ENCODE measurements at places on chromosomes 4 and X. TPM values are rescaled to one million over a fixed set of nuclear protein-coding genes. Genes with fewer than 3 reads are reported as not detected.

GRCh38 chr4:93018806-93019205, 715.0 kb downstream of the GRID2 start:
- no peak for DNase-seq

- DNase-seq, result no peak
Measured at GRCh38 chr4:83852085-83852451, 316.2 kb downstream of the GPAT3 start.

GRCh38 chrX:153878969-153879653, 6.9 kb downstream of the L1CAM start:
- DNase-seq, result no peak

DNA sequence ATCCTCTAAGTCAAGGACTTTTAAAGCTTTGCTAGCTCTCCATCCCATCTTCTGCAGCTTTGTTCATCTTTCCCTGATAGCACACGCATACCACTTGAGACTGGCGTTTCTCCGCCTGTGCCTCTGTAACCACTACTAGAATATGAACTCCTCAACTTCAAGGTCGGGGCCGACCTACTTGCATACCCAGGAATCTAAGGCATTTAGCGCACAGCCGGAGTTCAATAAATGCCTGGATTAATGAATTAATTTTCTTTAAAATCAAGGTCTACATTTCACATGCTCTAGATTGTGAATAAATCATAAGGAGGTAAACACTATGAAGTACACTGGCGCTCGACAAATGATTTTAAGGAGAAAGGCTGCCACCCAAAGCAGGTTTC, 89.3 kb downstream of the HNRNPD start:
- DNase-seq, result no peak

DNA sequence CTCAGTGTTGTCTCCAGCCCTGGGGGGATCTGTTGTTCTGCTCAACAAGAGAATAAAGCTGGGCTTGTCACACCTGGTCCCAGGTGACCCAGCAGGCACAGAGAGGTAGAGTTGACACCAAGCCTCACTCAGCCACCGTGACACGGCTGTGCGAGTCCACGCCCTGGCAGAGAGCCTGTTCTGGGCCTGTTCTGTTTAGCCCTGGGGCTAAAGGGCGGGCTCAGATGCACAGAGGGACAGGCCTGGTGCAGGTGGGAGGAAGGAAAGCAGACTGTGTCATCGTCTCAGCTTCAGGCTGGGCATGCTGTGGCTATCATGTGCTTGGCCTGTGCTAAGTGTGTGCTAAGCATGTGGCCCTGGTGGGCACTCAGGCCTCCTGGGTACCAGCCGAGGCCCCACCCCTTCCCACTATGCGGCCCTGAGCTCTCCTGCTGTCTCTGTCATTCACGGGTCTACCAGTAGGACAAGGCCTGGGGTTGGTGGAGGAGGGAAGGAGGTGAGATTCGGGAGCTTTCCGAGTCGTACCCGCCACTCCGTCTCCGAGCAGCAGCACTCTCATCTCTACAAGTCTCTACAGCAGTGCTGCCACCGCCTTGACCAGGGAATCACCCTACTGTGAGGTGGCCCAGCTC, 10.8 kb downstream of the WFS1 start:
- DNase-seq, result no peak

DNA sequence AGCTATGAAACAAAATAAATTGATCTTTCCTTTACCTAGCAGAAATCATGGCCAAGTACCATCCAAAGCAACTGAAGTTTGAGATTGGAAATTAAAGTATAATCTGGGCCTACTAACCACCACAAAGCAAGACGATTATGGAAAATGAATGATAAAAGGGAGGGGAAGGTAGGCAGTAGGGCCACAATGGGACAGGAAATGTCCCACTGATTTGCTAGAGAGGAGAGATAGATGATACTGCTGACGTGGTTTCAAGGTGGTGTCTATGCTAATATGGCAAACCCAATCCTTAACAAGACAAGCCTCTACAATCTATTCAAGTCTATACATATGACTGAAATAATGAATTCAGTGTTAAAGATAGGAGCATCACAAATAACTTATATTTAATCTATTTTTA, 6.1 kb downstream of the TMPRSS11F start:
- DNase-seq, result no peak

DNA sequence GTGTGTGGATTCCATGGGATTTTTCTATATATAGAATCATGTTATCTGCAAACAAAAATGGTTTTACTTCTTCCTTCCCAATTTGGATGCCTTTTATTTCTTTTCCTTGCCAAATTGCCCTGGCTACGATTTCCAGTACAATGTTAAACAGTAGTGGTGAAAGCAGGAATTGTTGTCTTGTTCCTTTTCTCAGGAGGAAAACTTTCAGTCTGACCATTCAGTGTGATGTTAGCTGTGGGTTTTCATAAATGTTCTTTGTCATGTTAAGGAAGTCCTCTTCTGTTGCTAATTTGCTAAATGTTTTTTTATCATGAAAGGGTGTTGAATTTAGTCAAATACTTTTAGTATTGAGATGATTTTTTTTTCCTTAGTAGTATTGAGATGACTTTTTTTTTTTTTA, 10.9 kb downstream of the SAP30 start:
- no peak for DNase-seq

DNA sequence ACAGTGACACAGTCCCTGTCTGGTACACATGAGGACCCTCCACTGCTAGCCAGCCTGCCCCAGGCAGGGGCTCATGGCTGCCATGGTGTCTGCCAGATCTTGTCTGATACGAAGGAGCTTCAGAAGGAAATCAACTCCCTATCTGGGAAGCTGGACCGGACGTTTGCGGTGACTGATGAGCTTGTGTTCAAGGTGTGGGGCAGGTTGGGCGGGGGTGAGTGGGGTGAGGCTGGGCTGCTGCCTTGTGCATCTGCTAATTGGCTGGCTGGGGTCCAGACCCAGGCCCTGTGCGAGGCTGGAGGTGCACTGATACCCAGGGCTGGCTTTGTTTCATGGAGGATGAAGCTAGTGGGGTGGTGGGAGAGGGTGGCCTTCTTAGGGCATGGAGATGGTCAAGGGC, 13.8 kb downstream of the CCDC22 start:
- DNase-seq, result no peak

TMEM154 gene
- polyA plus RNA-seq, result 0.83 TPM

ASMT gene
- 0.19 TPM for polyA plus RNA-seq

IL1RAPL1 gene
- polyA plus RNA-seq, result 1.6 TPM

All from hindlimb muscle (tissue), 1 donor.